ENCODE measurements at places on chromosomes 12 and 14. TPM values are rescaled to one million over a fixed set of nuclear protein-coding genes. Genes with fewer than 3 reads are reported as not detected.
A peak's percentile ranks its signal among the peaks of the same experiment; 100 is the strongest.

DNA sequence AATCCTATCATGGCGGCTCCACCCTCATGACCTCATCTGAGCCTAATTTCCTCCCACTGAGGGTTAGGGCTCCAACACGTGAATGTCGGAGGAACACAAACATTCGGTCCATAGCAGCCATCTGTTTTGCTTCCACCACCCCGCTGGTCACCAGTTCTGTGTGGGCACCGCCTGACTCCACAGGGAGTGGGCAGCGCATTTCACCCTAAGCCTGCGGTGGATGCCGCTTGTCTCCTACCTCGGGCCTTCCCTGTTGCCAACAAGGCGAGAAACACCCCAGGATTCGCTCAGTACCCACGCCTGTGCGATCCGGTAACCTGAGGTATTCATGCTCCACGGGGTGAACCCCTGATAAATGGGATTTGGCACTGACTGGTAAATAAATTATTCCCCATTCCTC, 95.2 kb upstream of the PPP2R5C start:
- no peaks in the 10 kb centered on the region for H3K27me3 ChIP-seq
- H3K27ac ChIP-seq: no peak overlapping the region
- DNase-seq: no peak
- no peaks in the 10 kb centered on the region for H3K4me1 ChIP-seq
- no peaks in the 10 kb centered on the region for H3K36me3 ChIP-seq
- no peak overlapping the region for H3K4me3 ChIP-seq

DNA sequence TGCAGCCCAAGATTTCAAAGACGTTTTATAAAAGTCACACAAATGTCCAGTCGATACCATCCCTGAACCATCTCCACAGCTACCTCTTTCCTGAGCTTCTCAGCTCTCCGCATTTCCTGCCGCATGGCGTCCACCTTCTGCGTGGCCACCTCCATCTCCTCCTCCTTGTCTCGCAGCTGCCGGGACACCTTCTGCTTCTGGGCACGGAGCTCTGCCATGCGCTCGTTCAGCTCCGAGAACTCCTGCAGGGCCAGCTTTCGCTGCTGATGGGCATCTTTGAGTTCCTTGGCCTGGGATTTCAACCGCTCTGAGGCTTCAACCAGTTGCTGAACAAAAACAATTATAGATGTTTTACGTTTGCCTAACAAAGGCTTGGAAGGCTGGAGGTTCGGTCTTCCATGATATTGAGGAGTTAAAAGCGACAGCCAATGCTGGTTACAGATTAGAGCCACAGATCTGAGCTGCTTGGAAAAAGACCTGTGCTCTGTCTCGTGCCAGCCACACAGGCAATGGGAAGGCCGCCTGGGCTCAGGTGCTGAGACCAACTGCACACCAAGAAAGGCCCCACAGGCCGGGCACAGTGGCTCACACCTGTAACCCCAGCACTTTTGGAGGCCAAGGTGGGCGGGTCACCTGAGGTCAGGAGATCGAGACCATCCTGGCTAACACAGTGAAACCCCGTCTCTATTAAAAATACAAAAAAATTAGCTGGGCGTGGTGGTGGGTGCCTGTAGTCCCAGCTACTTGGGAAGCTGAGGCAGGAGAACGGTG, 49.6 kb downstream of the AMN start:
- H3K27ac ChIP-seq: no peak overlapping the region
- H3K27me3 ChIP-seq: no peaks in the 10 kb centered on the region
- peaks cover 81% of the 10 kb centered on the region for H3K36me3 ChIP-seq
- H3K4me1 ChIP-seq: no peaks in the 10 kb centered on the region
- DNase-seq: no peak

- no peaks in the 10 kb centered on the region for H3K27me3 ChIP-seq
- no peak overlapping the region for H3K4me3 ChIP-seq
- no peak overlapping the region for H3K27ac ChIP-seq
Measured at GRCh38 chr12:27575762-27576118, 51.7 kb downstream of the PPFIBP1 start.

GRCh38 chr12:93373961-93374656, 3.6 kb upstream of the NUDT4 start:
- H3K4me1 ChIP-seq: peaks cover 7% of the 10 kb centered on the region
- no peak overlapping the region for H3K4me3 ChIP-seq
- no peaks in the 10 kb centered on the region for H3K27me3 ChIP-seq

DNA sequence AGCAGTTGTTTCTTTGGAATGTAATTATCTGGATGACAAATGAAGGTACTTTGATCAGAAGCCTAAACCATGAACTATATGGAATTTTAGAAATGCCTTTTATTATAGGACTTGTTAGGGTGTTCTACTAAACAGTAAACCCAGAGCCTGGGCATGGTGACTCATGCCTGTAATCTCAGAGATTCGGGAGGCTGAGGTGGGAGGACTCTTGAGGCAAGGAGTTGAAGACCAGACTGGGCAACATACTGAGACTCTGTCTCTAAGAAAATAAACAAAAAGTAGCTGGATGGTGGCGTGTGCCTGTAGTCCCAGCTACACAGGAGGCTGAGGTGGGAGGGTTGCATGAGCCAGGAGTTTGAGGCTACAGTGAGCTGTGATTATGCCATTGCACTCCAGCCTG, 23.9 kb downstream of the PALS1 start:
- no peak overlapping the region for H3K27ac ChIP-seq
- DNase-seq: no peak
- no peaks in the 10 kb centered on the region for H3K36me3 ChIP-seq

DNA sequence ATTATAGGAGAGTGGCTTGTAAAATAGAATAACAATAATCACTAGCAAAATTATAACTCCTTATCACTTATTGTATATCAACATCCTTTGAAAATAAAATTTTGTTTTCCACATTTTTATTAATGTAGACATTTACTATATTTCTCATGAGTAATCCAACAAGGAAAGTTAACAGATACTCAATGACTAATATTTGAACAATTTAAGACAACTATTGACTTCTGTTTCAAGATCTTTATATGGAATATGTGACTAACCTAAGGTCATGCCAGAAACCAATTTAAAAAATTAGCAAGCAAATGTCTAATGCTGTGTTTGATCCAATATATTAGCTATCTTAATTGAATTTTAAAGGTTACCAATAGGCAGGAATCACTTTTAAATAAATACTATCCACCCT, 638.5 kb upstream of the FLRT2 start:
- H3K4me3 ChIP-seq: no peak overlapping the region
- no peaks in the 10 kb centered on the region for H3K4me1 ChIP-seq
- no peaks in the 10 kb centered on the region for H3K36me3 ChIP-seq
- H3K27ac ChIP-seq: no peak overlapping the region
- no peak for DNase-seq
- no peaks in the 10 kb centered on the region for H3K27me3 ChIP-seq

DNA sequence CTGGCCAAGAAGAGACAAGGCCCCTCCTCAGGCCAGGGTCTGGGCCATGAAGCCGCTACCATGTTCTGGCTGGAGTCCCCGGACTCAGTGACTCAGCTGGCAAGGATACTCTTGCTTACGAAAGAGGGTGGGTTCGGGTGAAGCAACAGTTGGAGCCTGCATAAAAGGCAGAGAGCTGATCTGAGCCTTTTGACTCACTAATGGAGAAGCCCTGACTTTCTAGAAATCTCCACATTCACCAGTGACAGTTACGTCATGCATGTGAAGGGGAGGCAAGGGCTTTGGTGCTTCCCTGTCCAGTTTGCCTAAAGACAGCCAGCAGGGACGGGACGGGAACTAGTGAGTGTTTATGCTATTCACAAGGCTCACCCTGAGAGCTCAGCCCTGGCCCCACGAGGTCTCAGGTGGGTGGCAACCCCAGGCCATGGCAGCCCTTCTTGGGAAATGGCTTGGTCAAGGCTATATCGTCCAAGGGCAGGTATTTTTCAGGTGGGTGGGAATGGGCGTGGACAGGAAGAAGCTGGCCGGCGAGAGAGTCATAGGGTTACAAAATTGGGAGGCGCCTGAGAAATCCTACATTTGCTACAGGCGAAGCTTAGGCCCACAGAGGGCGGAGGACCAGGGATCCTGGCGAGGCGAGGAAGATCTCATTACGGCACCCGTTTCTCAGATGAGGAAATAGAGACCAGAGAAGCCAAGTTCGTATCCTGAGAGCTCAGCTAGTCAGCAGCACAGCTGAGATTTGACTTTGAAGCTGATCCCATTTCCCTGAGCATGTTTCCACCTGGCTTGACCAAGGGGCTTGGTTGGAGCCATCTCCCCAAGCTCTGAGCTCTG, 314.6 kb downstream of the BCL11B start:
- peak; percentile 27 for DNase-seq
- H3K27me3 ChIP-seq: no peaks in the 10 kb centered on the region

- peak; percentile 73 for DNase-seq
- no peaks in the 10 kb centered on the region for H3K4me1 ChIP-seq
- no peaks in the 10 kb centered on the region for H3K36me3 ChIP-seq
Measured at GRCh38 chr14:71138448-71139293, 231.4 kb downstream of the PCNX1 start.

DNA sequence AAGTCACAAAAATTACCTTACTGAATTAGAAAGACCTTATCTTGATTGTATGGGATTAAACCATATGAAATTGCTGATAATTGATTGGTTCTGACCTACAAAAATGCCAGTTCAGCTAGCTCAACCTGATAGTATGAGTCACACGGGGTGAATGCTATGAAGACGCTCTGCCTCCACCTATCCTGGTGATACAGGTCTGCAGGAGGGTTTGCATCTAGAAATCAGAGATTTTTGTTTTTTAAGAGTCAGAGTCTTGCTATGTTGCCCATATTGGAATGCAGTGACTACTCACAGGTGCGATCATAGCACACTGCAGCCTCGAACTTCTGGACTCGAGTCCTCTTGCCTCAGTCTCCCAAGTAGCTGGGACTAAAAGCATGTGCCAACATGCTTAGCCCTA, 120.4 kb downstream of the HMGA2 start:
- no peak for DNase-seq
- no peaks in the 10 kb centered on the region for H3K36me3 ChIP-seq
- H3K27me3 ChIP-seq: no peaks in the 10 kb centered on the region
- no peaks in the 10 kb centered on the region for H3K4me1 ChIP-seq
- no peak overlapping the region for H3K27ac ChIP-seq

DNA sequence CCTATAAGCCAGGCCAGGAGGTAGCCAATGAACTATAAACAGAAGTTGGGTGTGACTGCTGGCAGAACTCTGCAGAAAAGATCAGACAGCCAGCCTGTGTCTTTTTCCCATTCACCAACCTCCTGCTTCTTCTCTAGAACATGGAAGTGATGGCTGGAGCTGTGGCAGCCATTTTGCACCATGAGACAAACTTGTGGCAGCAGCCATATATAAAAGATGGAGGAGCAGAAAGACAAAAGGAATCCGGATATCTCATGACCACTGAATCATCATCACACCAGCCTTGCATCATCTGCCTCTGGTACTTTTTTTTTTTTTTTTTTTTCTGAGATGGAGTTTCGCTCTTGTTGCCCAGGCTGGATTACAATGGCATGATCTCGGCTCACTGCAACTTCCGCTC, 8.7 kb downstream of the BEGAIN start:
- H3K36me3 ChIP-seq: no peaks in the 10 kb centered on the region
- no peaks in the 10 kb centered on the region for H3K4me1 ChIP-seq
- H3K4me3 ChIP-seq: no peak overlapping the region
- H3K27ac ChIP-seq: no peak overlapping the region
- DNase-seq: no peak

DNA sequence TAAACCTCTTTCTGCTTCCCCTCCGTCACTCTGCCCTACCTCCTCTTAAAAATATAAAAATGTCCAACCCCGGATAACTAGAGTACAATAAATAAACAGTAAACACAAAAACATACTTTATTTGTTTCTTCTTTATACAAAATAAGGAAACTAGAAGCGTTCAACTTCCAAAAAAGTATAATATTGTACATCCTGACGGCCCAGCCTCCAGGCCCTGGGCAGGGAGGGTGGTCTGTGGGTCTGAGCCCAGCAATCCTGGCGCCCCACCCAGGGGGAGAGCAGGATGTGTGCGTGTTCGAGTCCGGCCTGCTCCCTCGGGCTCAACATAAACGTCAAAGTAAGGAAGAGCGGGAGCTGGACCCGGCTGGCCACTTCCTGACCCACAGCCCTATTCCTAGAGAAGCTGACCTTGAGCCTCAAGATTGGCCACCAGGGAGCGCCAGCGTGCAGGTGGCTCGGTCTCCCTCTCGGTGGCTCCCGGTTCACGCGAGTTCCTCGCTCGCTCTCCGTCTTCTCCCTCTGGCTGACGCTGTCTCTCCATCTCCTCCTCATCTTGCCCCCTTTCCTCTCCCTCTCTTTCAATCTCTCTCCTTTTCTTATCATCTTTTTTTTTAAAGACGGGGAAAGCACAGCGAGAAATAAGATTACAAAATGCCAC, 9.4 kb downstream of the LHX5 start:
- no peak overlapping the region for H3K27ac ChIP-seq
- no peaks in the 10 kb centered on the region for H3K36me3 ChIP-seq
- DNase-seq: peak; percentile 90
- H3K4me3 ChIP-seq: no peak overlapping the region
- peaks cover 14% of the 10 kb centered on the region for H3K4me1 ChIP-seq

GRCh38 chr12:28814246-28814645, 334.8 kb upstream of the FAR2 start:
- no peaks in the 10 kb centered on the region for H3K27me3 ChIP-seq
- no peak overlapping the region for H3K27ac ChIP-seq
- DNase-seq: no peak
- no peaks in the 10 kb centered on the region for H3K4me1 ChIP-seq
- no peaks in the 10 kb centered on the region for H3K36me3 ChIP-seq
- H3K4me3 ChIP-seq: no peak overlapping the region

GRCh38 chr12:123997908-123998307, 24.9 kb downstream of the ZNF664 start:
- no peak overlapping the region for H3K4me3 ChIP-seq
- H3K36me3 ChIP-seq: peaks cover 8% of the 10 kb centered on the region
- DNase-seq: no peak
- H3K27ac ChIP-seq: no peak overlapping the region
- no peaks in the 10 kb centered on the region for H3K4me1 ChIP-seq

DNA sequence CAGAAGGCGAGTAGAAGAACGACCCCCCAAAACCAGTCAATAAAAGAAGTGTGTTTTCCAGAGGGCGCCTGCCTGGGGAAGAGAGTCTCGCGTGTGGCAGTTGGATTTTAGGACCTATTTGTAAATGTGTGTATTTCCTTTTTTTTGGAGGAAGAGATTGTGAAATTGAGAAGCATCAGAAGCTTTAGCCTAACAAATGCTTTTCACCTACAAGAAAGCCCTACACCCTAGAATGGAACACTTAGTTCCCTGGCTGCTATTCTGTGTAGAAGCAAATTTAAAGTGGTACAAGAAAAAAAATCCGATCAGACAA, 1.3 kb downstream of the RCOR1 start:
- H3K27ac ChIP-seq: peak overlapping the region; percentile 93
- peak overlapping the region; percentile 93 for H3K4me3 ChIP-seq
- H3K36me3 ChIP-seq: no peaks in the 10 kb centered on the region
- peaks cover 11% of the 10 kb centered on the region for H3K4me1 ChIP-seq

GRCh38 chr12:1491983-1492697, 102.2 kb downstream of the FBXL14 start:
- H3K4me1 ChIP-seq: no peaks in the 10 kb centered on the region
- no peak overlapping the region for H3K27ac ChIP-seq
- no peaks in the 10 kb centered on the region for H3K36me3 ChIP-seq
- H3K4me3 ChIP-seq: no peak overlapping the region
- H3K27me3 ChIP-seq: no peaks in the 10 kb centered on the region

Gene REM2
- 0.72 TPM for polyA plus RNA-seq

Gene KLRD1
- polyA plus RNA-seq: 0.12 TPM

Gene CD27
- 0.30 TPM for polyA plus RNA-seq

Gene LALBA
- not detected for polyA plus RNA-seq

Gene LHX5
- polyA plus RNA-seq: not detected

Gene LMO3
- polyA plus RNA-seq: 5.0 TPM

Gene RIPK3
- polyA plus RNA-seq: 13.0 TPM

Gene GUCY2C
- polyA plus RNA-seq: not detected

Gene PRB2
- not detected for polyA plus RNA-seq

Gene ENDOU
- 0.11 TPM for polyA plus RNA-seq

Gene ARHGEF25
- polyA plus RNA-seq: 22.1 TPM

Gene PIWIL1
- polyA plus RNA-seq: not detected

Gene MORN3
- polyA plus RNA-seq: 0.99 TPM

Gene SYNDIG1L
- 2.5 TPM for polyA plus RNA-seq

Gene HHIPL1
- 0.09 TPM for polyA plus RNA-seq

Gene ETFBKMT
- 1.8 TPM for polyA plus RNA-seq
